ENCODE measurements at places on chromosomes 7 and 10.

DNA sequence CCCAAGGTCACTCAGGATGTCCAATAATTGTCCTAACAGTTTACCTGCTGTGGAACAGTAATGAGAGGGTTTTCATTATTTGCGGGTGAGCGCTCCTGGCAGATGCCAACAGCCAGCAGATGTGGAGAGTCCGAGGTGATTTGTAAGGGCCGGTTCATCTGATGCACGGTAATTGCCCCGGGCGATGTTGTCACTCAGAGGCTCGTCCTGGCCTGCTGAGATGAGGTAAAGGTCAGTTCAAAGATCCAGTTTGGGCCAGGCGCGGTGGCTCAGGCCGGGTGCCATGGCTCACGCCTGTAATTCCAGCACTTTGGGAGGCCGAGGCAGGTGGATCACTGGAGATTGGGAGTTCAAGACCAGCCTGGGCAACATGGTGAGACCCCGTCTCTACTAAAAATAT is 16.9 kb downstream of the LHPP start:
- DNase-seq: no peak

DNA sequence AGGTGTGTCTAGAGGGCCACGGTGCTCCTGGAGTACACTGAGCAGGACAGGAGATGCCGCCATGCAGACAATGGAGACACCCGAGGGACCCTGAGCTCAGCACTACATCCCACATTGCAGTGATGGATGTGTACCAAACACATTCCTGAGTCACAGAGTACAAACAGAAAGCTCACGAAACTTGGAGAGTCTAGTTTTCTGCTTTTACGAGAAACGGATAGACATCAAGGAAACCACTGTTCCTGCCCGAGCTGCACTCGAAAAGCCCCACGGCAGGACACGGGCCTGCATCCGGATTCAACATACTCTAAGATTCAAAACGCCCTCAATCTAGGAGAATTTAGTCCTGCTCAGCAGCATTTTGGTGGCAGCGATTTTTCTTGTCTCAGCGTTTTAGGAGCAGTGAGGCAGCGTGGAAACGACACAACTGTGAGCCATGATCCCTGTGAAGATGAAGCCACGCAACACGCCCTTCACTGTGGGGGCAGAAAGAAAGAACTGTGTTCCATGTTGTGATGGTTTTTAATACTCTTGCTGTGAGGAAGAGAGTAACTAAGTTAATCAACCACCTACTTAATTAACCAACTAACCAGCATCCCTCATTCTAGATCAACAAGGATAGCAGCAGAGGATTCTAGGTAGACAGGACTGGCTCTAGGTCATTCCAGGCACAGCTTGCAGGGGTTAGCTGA is 3.2 kb downstream of the TNS3 start:
- DNase-seq: no peak

DNA sequence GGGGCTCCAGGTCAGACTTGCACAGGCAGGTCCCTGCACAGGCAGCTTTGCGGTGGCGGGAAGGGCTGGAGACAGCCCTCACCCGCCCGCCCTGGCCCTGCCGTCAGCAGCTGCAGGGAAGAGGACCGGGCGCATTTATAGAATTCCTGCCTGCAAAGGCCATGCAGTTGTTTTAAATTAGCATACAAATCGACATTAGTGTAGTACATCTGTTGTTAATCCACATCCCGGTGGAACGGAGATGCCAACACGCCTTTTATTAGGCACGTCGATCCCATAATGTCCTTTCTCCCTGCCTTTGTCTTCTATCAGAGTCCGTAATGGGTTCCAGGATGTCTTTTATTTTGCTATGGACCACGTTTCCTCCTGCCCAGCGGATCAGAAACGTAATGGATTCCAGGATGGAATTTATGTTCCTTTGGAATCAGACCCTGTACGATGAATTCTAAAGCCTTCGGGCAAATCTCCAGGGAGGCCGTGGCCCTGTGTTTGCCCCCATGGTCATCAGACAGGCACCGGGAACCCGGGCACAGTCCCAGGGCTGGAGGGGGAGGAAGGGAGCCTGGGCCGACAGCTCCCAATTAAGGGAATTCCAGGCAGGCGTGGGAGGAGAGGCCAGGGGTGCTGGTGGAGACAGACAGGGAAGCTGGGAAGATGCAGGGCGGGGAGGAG is 123.9 kb downstream of the COL26A1 start:
- DNase-seq: no peak

DNA sequence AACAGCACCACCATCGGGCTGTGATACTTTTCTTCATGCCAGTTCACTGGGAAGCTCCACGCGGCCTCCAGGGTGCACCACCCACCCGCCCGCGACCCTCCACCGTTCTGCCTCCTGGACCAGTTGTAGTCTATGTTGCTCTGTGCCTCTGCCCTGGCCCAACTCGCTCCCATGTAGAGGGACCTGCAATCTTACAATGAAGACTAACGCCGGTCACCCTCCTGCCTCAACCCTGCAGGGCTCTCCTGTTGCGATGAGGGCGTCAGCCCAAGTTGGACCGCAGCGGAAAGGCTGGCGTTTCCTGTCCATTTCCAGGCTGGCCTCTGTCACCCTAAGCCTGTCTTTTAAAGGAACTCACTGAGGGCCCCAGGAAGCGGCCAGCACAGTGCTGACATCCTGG is 34.9 kb downstream of the IL15RA start:
- DNase-seq: no peak

Data from DMS 273 treated with DMSO at 0.1 percent for 48 hours (cell line).